ENCODE measurements at places on chromosomes 2 and 18. TPM values are rescaled to one million over a fixed set of nuclear protein-coding genes. Genes with fewer than 3 reads are reported as not detected.
A peak's percentile ranks its signal among the peaks of the same experiment; 100 is the strongest.

The SERPINB4 gene
- not detected for total RNA-seq

The PRSS56 gene
- 0.20 TPM for total RNA-seq

The ANKRD30BL gene
- total RNA-seq, result not detected

The ZBTB7C gene
- total RNA-seq, result 1.8 TPM

The ALPP gene
- total RNA-seq, result not detected

The ANTXR1 gene
- 27.3 TPM for total RNA-seq

The OTOF gene
- 0.33 TPM for total RNA-seq

The HOXD4 gene
- not detected for total RNA-seq

The FAM237A gene
- not detected for total RNA-seq

The DQX1 gene
- total RNA-seq, result not detected

The FOXI3 gene
- total RNA-seq, result not detected

The ALPI gene
- not detected for total RNA-seq

The CXXC1 gene
- total RNA-seq, result 38.3 TPM

- no peak for DNase-seq
Observed at GRCh38 chr18:9361191-9361590, 26.6 kb downstream of the TWSG1 start.

- no peak for DNase-seq
Observed at GRCh38 chr2:59233448-59233847, 992.3 kb upstream of the FANCL start.

GRCh38 chr18:32919799-32920198 is 147.0 kb upstream of the KLHL14 start:
- no peak for DNase-seq

- no peak for DNase-seq
Observed at GRCh38 chr2:177078416-177078815, 134.2 kb upstream of the HNRNPA3 start.

GRCh38 chr2:7930800-7931635 is 750.8 kb upstream of the ID2 start:
- peak; percentile 73 for DNase-seq

DNA sequence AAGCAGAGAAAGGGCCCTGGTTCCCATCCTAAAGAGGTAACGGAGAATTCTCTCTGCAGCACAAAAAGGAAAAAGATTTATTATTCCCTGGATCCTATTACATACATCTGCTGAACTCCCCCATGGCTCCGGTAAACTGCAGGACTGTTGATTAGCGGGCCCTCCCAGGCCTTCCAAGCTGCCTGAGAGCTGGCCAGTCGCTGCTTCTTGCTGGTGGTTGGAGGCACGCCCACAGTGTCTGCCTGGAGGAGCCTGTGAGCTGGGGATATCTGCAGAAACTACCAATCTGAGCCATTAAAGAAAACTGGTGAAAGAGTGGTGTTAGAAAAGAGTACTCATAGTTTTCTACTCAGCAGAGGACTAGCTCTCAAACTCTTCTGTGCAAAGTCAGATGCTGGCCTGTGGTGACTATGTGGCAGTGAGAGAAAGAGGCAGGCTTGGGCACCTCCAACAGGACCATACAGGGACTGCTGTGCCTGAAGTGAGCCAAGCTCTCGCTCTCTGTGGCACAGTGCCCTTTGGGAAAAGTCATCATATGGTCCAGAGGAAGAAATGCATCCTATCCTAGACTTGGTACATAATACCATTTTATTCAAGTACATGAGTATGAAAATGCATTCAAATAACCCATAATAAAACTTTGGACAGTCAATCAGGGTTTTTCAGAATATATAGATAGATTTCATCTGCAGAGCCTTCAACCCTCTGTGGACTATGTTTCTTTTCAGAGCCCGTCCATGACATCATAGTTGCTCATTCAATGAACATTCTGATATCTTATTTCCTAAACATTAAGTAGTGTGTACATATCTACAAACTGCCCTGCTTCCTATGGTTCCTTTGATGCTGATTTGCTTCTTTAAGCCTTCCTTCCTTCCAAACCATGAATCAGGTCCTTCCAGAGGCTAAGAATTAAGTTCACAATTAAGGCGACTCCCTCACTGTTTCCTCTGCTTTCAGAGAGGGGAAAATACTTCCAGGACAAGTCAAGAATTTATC is 242.0 kb upstream of the LYPD1 start:
- DNase-seq, result no peak

- DNase-seq, result peak; percentile 55
Observed at GRCh38 chr2:3451926-3452671, 67.2 kb downstream of the ADI1 start.

DNA sequence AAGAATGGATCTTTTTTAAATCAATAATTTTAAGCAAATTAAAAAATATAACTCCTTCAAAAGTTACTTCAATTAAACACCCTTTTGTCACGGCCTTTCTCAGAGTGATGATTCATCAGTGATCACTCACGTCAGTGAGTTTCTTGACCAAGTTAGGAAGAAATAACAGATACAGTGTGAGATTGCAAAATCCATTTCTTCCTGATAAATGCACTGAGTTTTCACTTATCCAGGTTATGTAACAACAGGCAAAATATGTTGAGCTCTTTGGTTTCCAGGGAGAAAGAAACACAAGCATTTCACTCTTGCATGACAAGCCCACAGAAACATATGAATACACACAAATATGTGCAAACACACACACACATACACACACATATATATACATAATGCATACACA is 195.9 kb upstream of the CYRIA start:
- DNase-seq, result no peak

GRCh38 chr2:239688122-239688681 is 287.4 kb upstream of the HDAC4 start:
- DNase-seq, result peak; percentile 13

- no peak for DNase-seq
Observed at GRCh38 chr2:25131567-25132298, 36.6 kb downstream of the POMC start.

DNA sequence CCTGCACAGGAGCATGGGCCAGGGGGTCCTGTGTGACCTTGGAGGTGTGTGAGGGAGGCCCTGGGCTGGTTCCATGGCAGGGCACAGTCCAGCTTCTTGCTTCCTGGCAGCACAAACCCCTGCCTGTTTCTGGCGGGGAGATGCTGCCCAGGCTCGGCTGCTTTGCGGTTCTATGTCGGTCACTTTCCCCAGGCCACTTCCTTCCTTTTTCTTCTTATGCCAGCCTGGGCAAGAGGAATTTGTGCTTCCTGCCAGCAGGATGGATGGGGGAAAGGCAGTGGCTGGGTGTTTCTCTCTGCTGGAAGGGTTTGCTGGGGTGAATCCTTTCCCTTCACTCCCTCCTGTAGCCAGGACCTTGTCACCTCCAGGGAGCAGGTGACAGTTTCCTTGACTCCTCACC is 24.3 kb downstream of the ASAP2 start:
- DNase-seq, result no peak

DNA sequence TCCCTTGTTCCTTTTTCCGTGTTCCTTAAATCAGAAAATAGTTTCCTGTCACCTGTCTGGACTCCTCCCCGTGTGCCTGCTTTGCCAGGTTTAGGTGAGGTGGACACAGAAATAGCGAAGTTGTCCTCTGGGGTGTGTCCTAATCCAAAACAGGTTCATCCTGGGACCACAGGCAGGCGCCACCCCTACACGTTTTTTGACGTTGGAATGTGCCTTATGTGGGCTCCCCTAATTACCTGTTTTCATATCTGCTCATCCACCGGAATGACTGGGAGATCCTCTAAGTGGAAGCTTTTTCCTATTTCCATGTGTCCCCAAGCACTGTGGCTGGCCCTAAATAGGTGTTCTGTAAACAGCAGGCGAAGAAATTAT is 49.0 kb upstream of the PAIP2B start:
- no peak for DNase-seq

GRCh38 chr2:236054621-236055305 is 113.4 kb downstream of the GBX2 start:
- DNase-seq, result no peak

GRCh38 chr2:233223059-233223894 is 28.2 kb upstream of the ATG16L1 start:
- DNase-seq, result no peak

DNA sequence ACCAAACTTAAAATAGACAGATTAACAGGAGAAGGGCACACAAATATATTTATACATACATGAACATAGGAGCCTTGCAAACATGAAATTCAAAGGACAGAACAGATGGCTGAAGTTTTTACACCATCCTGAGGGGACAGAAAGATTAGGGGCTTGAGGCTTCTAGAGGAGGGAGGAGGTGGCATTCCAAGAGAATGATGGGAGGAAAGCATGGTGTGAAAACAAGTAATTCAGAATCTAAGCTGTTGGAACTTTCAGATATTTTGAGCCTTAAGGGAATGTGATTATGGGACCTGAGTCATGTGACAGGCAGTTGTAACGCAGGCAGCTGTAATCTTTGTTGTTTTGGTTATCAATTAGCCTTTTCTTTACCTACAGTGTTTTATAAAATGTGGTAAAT is 225.2 kb upstream of the SPOPL start:
- DNase-seq, result no peak

DNA sequence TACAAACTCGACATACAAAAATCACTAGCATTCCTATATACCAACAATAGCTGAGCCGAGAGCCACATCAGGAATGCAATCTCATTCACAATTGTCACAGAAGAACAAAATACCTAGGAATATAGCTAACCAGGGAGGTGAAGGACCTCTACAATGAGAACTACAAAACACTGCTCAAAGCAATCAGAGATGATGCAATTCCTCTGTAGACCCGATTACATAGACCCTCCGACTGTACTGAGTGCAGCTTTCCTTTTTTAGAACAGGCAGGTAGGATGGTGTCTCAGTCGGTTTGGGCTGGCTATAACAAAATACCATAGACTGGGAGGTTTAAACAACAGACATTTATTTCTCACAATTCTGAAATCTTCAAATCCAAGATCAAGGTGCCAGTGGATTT is 139.5 kb upstream of the REV1 start:
- no peak for DNase-seq

GRCh38 chr2:237012004-237012403 is 73.7 kb upstream of the COPS8 start:
- no peak for DNase-seq

DNA sequence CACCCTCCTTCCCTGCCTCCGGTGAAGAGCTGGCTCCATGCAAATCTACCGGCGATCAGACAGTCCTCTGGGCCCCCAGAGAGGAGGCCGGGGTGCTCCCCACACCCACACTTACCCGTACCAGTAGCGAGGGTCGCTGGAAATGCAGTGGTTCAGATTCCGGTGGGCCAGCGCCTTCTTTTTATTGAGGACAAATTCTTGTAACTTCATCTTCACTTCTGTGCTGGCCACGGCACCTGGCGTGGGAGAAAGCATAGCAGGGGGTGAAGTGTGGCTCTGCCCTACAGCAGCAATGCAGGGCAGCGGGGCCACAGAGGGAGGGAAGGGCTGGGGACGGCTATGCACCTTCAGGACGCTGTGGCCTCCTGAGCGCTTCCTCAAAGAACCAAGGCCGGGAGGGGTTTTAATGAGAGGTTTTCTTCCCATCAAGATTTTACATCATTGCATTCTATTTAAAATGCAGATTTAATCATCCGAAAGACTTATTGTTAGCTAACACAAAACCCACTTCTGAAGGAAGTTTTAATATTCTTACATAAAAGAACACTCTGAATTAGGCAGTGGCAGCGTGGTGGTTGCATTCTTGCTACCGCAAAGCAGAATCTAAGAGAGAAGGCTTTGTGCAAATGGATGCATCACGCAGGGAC is 237.0 kb downstream of the HDAC4 start:
- DNase-seq, result no peak

GRCh38 chr2:55810622-55811020 is 113.0 kb downstream of the EFEMP1 start:
- DNase-seq, result no peak

- no peak for DNase-seq
Observed at GRCh38 chr2:70596739-70597138, 43.1 kb upstream of the TGFA start.

Data from right atrium auricular region (tissue), 2 donors.